ENCODE measurements at places on chromosomes 4 and X. TPM values are rescaled to one million over a fixed set of nuclear protein-coding genes. Genes with fewer than 3 reads are reported as not detected.

Gene PNMA3
- not detected for total RNA-seq

Gene DRP2
- total RNA-seq, result 2.3 TPM

Gene PAK3
- 0.58 TPM for total RNA-seq

Gene CCDC120
- total RNA-seq, result 1.4 TPM

Gene SETD7
- total RNA-seq, result 41.6 TPM

Gene MAGEB2
- not detected for total RNA-seq

Gene SASH3
- total RNA-seq, result not detected

Gene LCORL
- total RNA-seq, result 4.0 TPM

Gene TEX13B
- not detected for total RNA-seq

Gene AWAT2
- not detected for total RNA-seq

Gene PGAM4
- not detected for total RNA-seq

Gene KLHL13
- total RNA-seq, result 6.0 TPM

Gene HEPH
- total RNA-seq, result 2.0 TPM

Gene MAGEA2
- total RNA-seq, result not detected

Gene NLGN3
- not detected for total RNA-seq

Gene NAP1L3
- total RNA-seq, result 0.86 TPM

Gene DNASE1L1
- 95.0 TPM for total RNA-seq

Gene SPATA18
- total RNA-seq, result 9.4 TPM

Gene UGT2B15
- not detected for total RNA-seq

Gene VGLL1
- not detected for total RNA-seq

Gene AFF2
- total RNA-seq, result not detected

Gene CFAP97
- total RNA-seq, result 30.1 TPM

Gene TMSB15A
- total RNA-seq, result 7.5 TPM

Gene SPANXB1
- total RNA-seq, result not detected

Gene ANK2
- 5.8 TPM for total RNA-seq

Gene ZMAT1
- total RNA-seq, result not detected

Gene SSX2
- total RNA-seq, result not detected

Gene NHS
- total RNA-seq, result 0.58 TPM

Gene SMIM10L2A
- total RNA-seq, result not detected

Gene RBMXL3
- not detected for total RNA-seq

Gene FGFBP1
- not detected for total RNA-seq

Gene PABPC1L2A
- not detected for total RNA-seq

Gene MECP2
- 11.7 TPM for total RNA-seq

Gene ALB
- total RNA-seq, result not detected

Gene SLC16A2
- total RNA-seq, result 8.4 TPM

Gene EREG
- total RNA-seq, result 0.58 TPM

Gene PCDH18
- 65.7 TPM for total RNA-seq

Gene LNX1
- total RNA-seq, result 0.29 TPM

Gene HPSE
- under 0.01 TPM for total RNA-seq

Gene RPL39
- total RNA-seq, result 5,842 TPM

Gene ARHGAP6
- total RNA-seq, result 2.5 TPM

Gene SUPT20HL1
- not detected for total RNA-seq

Gene NHSL2
- 2.8 TPM for total RNA-seq

Gene AKAP14
- total RNA-seq, result not detected

Gene STK32B
- not detected for total RNA-seq

Gene PPEF2
- not detected for total RNA-seq

Gene BST1
- 4.9 TPM for total RNA-seq

Gene ALAS2
- not detected for total RNA-seq

Gene CYBB
- not detected for total RNA-seq

Data from myometrial cell (primary cell).